HT1080 (cell line): ENCODE measurements at places on chromosomes 1 and 21.

GRCh38 chr1:232876506-232877364 lies 71.5 kb downstream of the MAP10 start:
- no peak for DNase-seq

GRCh38 chr1:215599418-215600074 lies 32.4 kb downstream of the KCTD3 start:
- DNase-seq = no peak

DNA sequence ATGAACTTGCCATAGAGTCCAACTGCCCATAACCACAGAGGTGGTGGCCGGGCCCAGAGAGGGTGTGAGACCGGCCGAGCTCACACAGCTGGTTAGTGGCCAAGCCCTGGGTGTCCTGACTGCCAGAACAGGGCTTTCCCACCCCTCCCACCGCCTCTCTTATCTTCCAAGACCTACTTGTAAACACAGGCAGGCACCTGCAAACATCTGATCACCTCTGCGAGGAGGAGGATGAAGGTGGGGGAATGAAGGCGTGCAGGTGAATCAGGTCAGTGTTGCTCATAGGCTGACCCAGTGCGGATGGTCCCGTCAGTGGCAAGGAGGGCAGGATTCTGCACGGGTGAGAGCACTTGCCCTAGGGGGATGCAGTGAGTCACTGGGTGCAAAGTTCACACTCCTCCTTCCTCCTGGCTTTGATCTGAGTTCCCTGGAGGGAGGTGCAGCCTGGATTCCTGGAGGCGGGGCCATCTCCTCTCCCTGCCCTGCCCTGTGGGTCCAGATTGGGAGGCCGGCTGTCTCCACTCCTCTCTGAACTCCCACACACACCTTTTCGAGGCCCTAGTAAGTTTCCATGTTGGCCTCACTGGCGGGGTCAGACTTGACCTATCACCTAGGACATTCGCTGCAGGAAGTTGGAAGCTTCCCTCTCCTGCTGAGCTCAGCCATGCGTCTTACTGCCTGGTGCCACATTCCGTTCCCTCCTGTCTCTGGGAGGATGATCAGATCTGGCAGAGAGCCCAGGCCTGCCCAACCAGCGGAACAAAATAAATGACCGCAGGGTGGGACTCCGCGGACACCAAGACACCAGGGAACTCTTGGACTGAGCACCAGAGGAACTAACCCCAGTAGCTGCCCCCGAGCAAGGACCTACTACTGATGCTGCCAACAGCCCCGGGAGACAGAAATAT lies 7.3 kb downstream of the UQCRHL start:
- peak; percentile 86 for DNase-seq

GRCh38 chr1:147752511-147752910 lies 7.9 kb downstream of the GJA5 start:
- no peak for DNase-seq

DNA sequence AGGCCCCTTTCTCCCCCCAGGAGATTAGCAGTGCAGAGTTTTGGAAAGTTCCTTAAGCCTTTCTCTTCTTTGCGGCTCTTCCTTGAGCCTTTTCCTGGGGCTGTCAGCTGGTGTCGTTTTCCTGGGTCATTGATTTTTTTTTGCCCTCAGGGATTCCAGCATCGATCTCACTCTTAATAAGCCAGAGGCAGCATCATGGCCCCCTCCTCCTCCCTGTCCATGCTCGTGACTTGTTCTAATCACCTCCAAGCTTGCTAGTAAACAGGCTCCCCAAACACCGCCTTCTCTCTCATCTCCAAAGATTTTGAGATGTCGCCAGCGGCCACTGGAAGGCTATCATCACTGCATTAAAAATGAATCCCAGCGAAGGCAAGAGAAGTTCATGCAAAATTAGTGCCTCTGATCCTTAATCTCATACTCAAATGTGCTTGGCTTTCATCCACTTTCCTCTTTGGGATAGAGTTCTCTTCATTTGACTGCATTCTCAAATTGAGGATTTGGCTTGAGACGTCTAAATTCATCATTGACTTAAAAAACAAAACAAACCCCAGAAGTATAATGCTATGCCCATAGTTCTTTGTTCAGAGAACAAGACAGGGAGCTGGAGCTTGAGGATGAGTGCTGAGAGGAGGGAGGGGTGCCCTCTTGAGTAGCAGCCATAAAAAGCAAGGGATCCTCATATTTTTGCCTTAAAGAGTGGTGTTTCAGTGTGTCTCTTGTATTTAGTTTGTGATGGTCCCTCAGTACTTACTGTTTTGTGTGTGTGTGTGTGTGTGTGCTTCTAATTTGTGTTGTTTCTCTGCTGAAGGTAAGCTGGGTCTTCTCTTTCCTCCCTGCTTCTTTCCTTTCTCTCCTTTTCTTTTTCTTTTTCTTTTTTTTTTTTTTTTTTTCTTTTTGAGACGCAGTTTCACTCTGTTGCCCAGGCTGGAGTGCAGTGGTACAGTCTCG lies 3.2 kb downstream of the EVA1C start:
- DNase-seq = no peak

- DNase-seq = peak; percentile 32
Observed at GRCh38 chr1:8424539-8425116, 106.7 kb downstream of the SLC45A1 start.

DNA sequence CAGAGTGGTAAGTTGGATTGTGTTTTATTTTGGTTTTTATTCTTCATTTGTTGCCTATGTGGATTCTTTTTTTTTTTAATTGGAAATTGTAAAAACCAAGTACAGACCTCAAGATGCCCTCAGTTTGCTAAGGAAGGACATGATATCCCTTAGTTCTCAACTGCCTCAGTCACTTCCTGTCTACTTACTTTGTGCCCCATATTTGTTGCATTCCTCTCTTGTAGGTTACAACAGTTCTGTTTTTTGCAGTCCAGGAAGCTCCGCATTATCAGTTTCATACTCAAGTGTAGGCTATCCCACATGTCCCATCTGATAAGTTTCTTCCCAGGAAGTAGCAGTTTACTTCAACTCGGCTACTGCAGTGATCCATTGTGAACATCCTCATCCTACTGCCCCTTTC lies 82.0 kb downstream of the RPAP2 start:
- no peak for DNase-seq

DNA sequence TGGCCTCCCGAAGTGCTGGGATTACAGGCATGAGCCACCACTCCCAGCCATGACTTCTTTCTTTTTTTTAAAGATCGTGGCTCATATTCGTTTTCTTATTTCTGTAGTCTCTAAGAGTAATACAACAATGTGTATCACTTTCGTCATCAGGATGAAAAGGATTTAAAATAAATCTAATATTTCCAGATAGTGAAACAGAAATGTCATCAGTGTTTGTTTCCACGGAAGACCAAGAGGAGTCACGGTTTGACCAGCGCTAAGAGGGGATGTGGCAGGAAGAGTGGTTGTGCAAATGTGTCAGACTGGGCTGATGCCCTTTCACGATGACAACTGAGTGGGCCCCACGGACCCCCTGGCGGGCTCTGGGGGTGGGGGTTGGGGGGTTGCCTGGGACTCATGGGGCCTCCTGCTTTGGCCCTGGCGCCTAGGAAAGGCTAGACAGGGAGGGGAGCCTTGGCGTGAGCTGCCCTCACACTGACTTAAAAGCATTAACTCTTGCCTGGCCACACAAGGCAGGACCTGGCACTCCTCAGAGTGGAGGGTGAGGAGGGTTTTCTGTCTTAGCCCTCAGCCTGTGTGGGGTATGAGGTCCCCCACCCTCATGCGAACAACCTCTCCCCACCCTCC lies 8.4 kb downstream of the SOX13 start:
- DNase-seq = no peak

DNA sequence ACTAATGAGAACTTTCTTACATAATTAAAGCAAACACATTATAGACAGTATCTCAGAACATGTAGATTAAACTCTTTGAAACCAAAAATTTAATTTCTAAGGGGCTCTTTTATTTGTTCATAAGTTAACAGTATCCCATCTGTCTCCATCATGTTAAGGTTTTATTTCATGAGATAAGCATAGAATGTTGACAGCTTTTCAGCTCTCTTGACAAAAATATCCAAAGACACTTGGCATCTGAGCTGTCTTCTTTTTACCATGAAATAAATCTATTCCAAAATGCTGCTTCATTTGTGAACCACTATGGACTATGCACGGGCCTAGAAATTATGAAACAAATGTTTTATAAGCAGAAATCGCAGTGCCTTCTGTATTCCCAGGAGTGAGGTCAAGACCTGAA lies 45.2 kb downstream of the SCYL3 start:
- DNase-seq = no peak

DNA sequence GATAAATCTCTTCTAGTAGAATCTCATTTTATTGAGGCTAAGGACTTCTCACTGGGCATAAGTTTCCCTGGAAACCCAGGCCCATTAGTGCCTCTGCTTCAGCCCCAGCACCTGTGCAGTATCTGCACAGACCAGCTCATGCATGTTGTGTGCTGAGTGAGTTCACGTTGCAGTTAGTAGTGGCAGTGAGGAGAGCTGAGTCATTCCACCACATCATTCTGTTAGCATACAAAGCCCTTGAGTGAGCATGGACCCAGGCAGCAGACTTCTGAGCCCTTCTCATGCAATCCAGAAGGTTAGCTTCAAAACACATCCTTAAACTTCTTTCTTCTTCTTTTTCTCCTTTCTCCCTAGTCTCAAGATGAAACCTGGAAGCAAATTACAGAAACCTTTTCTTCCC lies 45.8 kb upstream of the NTPCR start:
- peak; percentile 79 for DNase-seq

GRCh38 chr21:34609244-34609932 lies 5.5 kb downstream of the RCAN1 start:
- no peak for DNase-seq

GRCh38 chr1:164557270-164557669 lies 1.7 kb upstream of the PBX1 start:
- DNase-seq = no peak

DNA sequence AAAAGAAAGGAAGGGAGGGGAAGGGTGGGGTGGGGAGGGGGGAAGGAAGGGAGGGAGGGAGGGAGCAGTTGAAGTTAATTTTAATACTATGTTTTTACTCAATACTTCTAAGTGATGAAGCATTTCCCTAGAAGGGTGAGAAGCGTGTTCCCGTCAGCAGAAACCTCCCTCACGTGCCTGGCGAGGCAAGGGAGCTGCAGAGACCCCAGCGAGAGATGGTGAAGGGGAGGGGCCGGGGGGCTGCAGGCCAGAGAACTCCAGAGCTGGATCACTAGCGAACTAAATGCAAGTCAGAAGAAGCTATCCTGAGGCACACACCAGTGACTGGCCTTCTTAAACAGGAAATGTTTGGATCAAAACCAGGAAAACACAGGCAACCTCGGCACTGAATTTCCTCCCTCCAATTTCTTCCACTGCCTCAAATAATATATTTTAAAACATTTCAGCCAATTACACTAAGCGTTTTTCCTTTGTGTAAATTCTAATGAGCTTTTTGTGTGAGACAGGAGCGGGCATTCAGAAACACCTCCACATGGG lies 18.0 kb downstream of the WDR4 start:
- no peak for DNase-seq

DNA sequence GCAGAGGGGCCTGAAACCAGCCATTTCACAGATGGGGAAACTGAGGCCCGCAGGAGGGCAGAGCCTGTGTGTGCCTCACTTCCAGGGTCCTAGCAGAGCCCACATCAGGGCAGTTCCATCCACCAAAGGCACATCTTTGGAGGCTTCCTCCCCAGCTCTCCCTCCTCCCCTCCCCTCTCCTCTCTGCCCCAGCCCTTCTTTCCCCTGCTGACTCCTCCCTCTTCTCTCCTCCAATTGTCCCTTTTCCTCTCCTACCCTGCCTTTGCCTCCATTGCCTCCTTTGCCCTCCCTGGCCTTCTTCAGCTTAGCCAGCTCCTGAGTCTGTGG lies 56.6 kb downstream of the TMEM53 start:
- no peak for DNase-seq
